ENCODE measurements at places on chromosomes 2 and 18.

GRCh38 chr2:129642526-129643043 lies 336.9 kb upstream of the RAB6C start:
- DNase-seq, result no peak

DNA sequence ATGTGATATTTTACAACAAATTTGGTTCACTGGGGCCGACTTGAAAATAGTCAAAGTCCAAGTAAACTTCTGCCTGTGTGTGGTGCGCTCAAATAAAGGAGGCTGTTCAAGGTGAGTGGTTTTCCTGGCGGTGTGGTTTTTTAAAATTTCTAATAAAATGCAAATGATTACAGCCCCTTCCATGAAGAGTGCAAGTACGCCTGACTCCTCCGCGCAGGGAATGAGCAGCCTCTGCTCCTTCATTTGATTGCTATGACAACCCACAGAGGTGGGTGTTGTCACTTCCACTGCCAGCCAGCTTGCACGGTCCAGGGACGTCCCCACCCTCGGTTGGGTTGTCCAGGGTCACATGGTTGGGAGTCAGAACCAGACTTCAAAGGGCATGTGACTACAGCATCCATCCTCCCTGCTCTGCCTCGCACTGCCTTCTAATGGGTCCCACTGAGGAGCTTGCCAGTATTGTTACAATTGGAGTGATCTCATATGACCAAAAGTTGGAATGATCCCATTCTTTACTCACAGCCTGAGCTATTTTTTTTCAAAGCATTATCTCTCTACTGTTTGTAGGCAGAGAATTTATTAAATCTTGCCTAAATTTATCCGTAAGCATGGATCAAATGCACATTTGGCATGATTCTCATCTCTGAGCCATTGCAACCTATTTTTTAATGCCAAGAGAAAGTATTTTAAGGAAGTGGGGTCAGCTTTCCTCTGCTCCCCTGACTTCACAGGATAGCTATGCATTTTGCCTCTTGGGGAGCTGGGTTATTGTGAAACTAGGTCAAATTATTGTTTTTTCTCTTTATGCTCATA lies 121.3 kb downstream of the AGAP1 start:
- peak; percentile 94 for DNase-seq

DNA sequence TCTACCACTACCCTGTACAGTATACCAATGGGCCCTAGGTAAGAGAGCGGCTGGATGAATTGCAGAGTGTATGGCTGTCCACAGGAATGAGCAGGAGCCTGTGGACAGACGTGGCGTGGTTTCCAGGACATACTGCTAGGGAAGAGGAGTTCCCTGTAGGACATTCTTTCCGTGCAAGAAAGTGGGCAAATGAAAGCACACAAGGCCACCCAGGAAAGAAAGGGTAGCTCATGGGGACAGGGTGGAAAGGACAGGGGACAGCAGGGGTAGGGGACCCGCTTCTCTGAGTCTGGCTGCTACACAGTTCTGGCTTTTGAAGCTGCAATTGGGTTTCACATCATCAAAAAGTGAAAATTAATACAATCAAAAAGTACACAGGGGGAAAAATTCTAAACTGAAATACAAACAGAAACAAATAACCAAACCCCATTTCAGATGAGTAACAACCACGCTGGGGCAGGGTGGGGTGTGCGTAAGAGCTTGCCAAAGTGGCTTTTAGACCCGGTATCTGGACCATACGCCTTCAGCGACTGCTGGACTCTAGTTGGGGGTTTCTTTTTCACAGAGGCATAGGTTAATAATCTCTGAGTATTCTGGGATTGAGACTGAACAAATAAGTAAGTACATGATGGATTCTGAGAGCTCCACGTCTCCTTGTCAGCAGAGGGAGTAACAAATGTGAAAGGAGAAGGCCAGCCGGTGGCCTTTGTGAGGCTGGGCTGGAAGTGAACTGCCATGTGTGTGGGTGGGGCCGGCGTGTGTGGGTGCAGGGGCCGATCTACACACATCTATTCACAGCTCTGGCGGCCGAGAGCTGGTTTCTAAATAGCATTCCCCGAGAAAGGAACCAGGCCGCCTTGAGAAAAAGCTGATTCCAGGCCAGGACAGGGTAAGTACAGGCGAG lies 84.0 kb downstream of the HDAC4 start:
- peak; percentile 50 for DNase-seq

DNA sequence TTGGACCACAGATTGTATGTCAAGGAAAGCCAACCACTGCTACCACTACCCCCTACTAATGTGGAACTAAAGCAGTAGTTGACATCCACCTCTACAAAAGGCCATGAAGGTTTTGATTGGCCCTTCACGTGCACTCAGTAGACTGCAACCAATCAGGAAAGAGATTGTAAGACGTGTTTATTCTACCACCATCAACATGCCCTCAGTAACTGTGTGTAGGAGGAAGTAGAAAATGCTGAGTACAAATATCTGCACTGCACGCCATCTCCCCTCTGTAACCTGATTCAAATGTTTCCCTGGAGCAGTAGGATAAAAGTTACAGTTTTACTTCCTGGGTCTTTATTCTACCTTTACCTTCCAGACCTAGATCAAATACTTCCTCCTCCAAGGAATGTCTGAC lies 2.9 kb upstream of the CASP10 start:
- no peak for DNase-seq

DNA sequence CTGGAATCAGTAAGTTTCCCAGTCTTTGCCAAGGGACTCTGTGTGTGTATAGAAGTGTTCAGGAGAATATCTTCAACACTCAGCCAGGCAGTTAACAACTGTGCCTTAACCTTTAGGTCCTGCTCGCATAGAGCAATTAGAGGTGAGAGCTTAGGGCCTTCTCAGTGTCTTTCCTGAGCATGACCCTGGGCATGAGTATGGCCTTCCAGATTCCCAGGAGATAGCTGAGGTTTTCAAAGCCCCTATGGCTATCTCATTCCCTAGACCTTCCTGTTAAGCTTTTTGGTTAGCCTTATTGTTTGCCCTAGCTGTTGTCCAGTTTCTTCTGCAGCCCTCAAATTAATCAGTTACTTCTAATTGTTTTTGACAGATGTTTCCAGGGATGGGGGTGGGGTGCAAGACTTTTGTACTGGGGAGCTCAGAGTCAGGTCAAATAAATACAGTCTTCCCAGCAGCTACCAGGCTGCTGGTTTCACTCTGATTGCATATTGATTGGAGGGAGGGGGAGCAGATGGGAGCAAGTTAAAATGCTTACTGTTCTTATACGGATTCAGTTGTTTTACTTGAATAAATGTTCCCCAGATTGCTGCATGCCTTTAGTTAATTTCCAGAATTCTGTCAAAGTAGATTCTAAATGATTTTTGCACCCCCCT lies 23.1 kb downstream of the PDK1 start:
- DNase-seq, result no peak

- DNase-seq, result no peak
Observed at GRCh38 chr2:24501813-24502212, 10.8 kb downstream of the NCOA1 start.

DNA sequence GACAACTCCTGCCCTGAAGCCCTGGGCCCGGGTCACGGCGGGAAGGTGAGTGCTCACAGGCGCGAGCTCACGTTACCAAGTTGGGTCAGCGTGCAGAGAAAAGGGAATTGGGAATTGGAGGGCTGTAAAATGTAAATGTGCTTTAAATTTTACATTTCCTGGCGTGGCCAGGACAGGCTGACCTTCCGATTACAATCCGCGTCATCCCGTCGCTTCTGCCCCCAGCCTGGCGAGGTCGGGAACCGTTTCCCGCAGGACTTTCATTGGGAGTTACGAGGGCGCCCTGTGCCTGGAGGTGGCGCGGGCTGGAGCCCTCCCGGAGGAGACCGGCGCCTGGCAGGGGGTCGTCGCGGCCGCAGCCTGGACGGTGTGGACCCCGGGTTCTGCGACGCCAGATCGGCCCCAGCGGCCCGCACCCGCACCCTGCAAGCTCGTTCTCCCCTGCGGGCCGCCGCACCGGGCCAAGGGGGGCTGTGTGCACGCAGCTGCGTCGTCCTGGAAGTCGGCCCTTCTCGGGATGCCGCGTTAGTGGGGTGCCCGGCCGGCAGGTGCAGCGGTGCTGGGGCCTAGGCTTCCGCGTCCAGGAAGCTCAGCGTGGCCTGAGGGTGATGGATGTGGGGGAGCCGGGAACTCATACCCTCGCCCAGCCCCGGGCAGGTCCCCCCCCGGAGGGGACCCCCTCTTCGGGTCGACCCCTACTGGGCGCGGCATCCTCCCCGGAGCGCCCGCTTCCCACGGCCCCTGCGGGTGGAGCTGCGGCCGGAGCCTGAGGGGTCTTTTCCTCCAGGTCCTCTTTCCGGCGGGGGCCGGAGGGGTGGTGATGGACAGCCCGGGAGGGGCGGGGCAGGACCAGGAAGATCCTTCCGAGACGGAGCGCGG lies 63.9 kb downstream of the LRRFIP1 start:
- DNase-seq, result no peak

GRCh38 chr18:56453631-56454030 lies 184.8 kb downstream of the TXNL1 start:
- no peak for DNase-seq

GRCh38 chr2:159505196-159505595 lies 111.2 kb downstream of the BAZ2B start:
- DNase-seq, result no peak

DNA sequence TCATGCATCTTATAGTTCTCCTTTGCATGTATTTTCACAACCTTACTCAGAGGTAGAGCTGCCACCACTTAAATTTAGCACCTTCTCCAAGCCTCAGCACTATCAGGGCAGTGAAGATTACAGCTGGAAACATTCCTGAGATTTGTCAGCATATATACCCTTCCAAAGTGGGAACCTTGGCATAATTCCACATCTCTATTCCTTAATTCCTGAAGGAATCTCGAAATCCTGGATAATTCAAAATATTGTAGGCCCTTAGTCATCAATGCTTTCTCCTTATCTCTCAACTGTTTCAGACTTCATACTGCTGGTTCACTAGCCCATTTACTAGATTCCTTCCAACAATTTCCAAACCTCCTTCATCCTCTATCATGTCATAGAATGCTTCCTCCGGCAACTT lies 87.4 kb downstream of the ITSN2 start:
- DNase-seq, result no peak

GRCh38 chr18:9862686-9863085 lies 23.1 kb upstream of the TXNDC2 start:
- DNase-seq, result no peak

DNA sequence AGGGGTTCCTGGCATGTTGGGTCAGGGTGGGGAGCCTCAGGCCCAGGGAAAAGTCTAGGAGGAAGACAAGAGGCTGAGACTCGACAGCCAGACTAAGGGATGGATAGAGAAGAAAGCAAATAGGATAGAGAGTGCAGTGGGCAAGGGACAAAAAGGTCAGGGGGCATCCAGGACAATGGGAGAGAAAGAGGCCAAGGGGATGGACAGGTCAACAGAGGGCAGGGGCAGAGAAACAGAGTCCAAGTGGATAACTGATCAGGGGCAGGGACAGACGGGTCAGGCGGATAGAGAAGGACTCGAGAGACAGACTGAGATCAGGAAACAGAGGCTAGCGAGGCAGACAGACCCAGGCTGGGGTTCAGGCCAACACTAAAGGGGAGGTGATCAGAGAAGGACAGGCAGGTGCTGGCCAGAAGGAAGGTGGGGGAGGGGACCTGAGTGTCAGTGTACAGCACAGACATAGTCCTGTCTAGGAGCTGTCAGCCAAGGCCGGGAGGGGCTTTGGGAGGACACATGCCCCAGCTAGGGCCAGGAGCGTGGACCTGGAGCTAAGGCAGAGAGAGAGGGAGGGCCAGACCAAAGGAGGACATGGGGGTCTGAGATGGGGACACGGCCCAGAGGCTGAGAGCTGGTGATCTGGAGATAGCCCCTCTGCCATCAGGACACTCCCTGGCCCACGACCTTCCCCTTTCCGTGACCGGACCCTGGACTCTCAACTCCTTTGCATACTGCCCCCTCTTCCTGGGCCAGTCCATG lies 12.2 kb downstream of the ASIC4 start:
- no peak for DNase-seq

DNA sequence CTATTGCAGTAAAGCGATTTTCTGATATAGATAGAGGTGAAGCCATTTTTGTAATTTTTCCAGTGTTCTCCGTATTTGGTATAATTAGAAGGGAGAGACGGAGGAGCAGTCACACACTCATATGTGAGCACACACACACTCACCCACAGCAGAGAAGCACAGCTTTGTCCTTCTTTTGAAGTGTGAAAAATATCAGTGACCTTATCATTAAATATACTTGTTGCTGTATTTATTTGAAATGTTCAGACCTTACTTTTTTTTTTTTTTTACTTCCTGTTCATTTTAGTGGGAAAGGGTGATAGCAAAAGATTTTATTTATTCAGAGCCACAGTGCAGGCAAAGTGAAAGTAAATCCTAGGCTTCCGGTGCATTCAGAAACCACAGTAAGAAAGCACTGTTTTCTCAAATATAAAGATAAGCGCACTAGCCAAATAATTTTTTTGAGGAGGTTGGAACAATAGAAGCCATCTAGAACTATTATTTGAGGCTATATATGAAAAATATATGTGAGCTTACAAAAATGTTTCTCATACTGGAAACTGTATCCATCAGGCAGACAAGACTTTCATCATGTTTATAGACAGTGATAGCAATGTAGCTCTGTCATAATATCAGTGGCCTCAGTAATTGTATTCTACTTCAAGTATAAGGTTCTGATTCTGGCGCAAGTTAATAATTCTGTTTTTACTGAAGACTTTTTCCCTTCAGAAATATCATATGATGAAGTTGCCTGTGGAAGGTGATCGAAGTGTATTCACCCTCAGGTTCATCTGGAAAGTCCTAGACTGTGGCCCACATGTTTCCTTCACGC lies 37.2 kb downstream of the TSHZ1 start:
- DNase-seq, result peak; percentile 74

DNA sequence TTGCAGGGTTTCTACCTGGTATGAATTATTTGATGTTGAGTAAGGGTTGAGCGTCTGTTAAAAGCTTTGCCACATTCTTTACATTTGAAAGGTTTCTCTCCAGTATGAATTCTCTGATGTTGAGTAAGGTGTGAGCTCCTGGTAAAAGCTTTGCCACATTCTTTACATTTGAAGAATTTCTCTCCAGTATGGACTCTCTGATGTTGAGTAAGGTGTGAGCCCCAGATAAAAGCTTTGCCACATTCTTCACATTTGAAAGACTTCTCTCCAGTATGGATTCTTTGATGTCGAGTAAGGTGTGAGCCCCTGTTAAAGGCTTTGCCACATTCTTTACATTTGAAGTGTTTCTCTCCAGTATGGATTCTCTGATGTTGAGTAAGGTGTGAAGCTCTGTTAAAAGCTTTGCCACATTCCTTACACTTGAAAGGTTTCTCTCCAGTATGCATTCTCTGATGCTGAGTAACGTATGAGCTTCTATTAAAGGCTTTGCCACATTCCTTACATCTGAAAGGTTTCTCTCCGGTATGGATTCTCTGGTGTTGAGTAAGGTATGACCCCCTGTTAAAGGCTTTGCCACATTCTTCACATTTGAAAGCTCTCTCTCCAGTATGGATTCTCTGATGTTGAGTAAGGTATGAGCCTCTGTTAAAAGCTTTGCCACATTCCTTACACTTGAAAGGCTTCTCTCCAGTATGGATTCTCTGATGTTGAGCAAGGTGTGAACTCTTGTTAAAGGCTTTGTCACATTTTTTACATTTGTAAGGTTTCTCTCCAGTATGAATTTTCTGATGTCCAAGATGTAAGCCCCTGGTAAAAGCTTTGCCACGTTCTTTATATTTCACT lies 27.1 kb downstream of the ZNF519 start:
- DNase-seq, result no peak
